ENCODE measurements at places on chromosomes 3 and 15.

- DNase-seq, result no peak
These were observed 22.5 kb upstream of the MUC20 start for GRCh38 chr3:195698325-195698646.

GRCh38 chr15:35547775-35548364, 1.9 kb upstream of the DPH6 start:
- DNase-seq, result no peak

- DNase-seq, result no peak
These were observed 231.8 kb downstream of the RBMS3 start for GRCh38 chr3:29512641-29513040.

GRCh38 chr3:123713211-123713610, 128.4 kb upstream of the HACD2 start:
- DNase-seq, result no peak

DNA sequence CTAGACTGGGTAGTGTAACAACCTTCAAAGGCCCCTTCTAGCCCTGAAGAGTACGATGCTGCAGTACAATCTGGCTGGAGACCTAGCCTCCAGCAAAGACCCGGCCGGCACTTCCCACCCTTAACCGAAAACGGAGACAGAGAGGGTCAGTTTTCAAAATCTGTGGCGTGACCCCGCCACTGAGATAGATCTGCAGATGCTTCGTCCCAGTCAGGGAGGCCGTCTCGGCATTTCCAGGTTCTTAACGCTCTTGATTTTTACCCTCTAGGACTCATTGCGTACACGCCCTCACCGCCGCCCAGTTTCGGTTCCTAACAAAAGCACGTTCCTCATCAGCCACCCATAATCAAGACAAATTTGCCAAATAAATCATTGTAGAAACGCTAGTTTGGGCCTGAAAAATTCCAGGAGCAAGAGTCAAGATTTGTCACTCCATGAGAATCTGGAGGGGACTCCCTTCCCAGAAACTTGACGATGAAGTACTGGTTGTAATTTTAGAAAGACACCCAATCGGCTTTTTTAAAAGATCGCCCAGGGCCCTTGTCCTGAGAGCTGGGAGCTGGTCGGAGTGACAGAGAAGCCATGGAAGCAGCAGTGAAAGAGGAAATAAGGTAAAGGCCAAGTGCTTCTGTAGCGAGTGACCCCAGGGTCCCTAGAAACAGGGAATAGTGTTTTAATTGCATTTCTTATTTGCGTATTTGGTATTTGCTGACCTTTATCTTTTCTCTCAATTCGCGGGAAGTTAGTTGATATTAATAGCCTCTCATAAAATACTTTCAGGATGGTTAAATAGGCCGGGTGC, 868 bp upstream of the TMEM87A start:
- DNase-seq, result no peak

DNA sequence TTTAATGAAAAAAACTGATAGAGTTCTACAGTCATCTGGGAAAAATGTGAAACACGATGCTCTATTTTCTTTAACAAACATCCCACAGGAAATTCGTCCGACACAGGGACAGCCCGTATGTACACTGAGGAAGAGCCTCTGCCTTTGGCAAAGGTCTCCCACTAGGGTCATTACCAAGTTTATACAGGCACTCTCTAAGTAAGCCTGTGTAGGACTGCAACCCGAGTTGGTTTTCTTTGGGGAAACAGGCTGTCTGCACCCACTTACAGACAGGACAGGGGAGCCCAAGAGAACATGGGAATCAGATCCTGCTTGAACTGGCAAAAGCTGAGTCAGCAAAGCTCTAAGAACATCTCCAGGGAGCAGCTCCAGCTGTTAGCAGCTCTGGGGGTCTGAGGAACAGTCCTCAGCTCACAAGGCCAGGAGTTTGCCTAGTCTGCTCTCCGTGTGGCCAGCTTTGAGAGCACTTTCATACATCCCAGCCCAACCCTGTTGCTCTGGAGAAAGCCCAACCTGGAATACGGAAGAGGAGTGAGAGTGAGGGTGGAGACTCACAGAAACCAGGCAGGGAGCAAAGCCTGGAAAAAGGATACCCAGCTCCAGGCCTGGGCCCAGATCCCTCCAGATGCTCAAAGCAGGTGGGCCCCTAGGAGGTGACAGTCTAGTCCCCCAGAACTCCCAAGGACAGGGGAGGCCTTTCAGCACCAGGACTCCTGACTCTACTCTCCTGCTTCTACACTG, 1.9 kb downstream of the TBC1D2B start:
- DNase-seq, result no peak

DNA sequence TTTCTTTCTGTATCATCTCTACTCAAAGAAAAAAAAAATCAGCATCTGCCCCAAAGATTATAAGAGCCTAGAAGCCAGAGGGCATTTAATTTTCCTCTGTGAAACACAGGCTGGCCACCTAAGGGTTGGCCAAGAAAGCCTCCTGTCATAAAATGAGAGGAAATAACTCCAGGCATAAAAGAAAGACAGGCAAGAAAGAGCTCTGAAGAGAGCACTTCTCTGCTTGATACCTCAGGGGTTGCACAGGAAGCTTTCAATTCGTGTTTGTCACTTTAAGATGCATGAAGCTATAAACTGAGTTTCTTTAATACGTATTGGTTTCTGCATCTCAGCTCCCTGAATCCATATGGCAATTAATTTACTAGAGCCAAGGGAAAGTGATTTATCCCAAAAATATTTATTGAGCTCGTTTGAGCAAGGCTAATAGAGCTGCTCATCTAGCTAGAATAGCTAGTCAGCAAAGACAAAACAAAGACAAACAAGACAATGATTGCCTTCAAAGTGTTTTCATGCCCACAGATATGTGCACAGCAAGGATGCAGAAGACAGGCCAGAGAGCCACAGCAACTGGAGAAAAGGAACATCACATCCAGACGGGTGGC, 35.5 kb downstream of the ATP8B4 start:
- DNase-seq, result no peak

GRCh38 chr3:129703913-129704312, 97.4 kb upstream of the PLXND1 start:
- no peak for DNase-seq

Data from HL-60 (cell line).